ENCODE measurements at places on chromosomes 11 and 22.

- DNase-seq: no peak
These were observed 44.9 kb downstream of the AAMDC start for GRCh38 chr11:77865805-77866204.

DNA sequence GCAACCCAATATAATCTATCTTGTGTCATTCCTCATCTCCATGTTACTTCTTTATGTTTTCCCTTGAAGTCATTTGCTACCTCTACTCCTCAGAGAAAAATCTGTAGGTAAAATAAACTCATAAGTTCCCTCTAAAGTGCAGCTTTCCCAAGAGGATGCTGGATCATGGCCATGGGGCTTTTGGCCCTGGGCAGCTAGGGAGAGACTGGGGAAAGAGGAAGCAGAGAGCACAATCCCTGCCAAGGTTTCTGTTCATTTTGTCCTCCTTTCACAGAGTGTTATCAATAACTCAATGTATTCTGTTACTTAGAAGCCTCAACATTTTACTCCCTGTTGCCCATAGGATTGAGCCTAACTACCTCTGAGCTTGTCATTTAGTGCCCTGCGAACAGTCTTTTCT lies 9.0 kb downstream of the RNF121 start:
- no peak for DNase-seq

DNA sequence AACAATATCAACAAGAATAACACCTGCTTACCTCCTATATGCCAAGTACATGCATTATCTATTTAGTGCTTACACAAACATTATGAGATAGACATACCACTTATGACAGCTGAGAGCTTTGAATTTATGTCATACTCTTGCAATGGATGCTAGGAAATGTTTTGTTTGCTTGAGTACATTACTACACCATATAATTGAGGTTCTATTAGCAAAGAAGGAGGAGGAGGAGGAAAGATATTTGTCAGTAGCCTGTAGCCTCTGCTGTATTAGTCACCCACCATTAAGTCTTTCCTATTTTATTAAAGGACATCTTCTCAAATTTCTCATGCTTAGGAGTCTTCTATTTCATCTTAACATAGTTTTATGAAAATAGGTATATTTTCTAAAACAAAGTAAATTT lies 6.4 kb downstream of the ANO5 start:
- no peak for DNase-seq

DNA sequence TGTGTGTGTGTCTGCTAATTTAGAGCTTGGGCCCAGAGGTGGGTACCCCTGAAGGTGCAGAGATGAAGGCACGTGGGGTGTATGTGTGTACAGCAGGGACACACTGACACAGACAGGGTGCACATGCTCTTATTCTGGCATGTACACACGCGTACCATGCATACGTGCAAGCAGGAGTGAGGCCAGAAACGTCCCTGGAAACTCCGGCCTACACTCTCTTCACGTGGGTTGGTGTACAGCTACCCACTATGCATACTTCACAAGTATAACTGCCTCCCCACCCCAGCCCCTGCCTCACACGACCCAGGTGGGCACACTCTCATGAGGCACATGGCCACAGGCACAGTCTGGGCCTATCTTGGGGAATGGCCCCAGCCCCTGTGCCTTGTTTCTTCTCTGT lies 27.5 kb upstream of the JAM3 start:
- DNase-seq: no peak

DNA sequence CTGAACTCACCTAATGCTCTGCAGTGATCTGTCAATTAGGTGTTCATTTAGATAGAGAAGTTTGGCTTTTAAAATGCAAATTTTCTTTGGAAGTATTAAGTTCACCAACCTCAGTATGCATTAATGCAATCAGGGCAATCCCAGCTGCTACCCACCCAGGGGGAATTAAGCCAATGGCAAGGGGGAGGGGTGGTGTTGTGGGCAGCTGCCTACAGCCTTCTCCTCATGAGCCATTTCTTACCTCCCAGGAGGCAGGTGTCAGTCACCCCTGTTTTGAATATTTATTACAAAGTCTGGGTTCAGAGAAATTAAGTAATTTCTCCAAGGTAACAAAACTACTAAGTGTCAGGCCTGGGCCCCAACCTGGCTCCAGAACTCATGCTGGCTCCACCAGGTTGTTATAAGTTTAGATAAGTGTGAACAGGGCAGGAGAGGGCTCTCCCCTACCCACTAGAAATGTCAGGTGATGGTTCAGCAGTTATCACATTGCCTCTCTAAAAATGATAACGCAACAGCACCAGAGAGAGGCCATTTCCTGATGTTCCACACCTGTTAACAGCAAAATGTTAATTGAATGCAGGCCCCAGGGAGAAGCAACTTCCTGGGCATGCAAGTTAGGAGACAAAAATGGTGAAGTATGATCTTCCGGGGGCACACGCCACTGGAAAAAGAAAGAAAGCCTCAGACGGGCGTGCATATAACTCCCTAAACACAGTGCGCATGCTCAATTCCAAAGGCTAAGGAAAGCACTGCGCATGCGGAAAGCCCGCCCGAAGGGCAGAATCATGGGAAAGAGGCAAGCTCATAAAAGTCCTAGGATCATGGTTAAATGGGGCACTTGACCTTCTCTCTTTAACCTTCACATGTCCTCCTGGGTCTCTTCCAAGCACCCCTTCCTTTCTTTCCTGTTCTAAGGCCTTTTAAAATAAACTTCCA lies 35.4 kb upstream of the GNAZ start:
- no peak for DNase-seq

DNA sequence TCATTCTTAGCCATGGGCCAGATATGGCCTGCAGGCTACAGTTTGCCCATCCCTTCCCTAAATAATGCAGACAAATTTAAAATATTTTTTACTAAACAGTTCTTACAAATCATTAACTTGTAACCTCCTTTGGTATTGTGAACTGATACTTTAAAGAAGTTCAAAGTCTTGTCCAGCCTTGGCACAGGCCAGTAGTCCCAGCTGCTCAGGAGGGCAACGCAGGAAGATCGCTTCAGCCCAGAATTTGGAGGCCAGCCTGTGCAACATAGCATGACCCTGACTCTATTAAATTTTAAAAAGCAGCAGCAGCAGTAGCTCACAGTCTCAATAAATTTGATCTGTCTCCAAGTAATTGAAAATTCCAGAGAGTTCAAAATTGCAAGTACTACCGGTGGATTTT lies 83.7 kb upstream of the ARHGAP32 start:
- no peak for DNase-seq

DNA sequence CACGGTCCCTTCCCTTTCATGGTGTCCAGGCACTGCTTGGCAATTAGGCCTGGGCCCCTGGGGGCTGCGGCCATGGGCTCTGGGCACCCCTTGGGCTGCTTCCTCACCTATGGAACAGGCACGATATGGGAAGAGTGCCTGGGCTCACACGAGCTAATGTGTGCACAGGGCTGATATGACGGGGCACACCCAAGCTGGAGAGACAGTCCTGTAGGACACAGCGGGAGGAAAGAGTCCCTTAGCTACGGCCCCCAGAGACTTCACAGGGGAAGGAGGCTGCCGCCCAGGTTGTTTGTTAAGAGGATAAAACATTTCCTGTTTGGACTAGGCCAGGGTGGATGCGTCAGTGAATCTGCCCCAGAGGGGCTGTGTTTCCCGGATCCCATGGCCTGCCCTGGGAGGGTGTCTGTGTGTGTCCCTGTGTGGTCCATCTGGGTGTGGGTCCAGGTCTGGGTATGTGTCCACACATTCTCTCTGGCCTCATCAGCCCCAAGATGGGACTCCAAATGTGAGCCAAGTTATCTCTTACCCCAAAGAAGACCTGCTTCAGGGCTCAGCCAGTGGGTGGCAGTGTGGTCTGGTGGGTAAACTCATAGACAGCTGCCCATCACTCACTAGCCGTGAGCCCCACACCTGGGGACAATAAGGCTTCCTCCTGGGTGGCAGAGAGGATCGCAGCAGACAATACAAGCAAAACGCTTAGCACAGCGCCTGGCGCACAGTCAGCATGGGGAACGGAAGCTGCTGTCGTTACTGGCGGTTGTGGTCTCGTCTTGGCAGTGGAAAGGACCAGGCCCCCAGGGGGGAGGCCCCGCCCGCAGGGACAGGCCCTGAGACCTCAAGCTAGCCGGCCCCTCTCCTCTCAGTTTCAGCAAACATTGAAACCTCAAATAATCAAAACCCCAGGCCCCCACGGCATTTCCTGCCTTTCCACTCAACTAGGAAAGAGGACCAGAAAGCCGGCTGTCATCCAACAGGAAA lies 3.2 kb upstream of the EMID1 start:
- DNase-seq: peak; percentile 82

DNA sequence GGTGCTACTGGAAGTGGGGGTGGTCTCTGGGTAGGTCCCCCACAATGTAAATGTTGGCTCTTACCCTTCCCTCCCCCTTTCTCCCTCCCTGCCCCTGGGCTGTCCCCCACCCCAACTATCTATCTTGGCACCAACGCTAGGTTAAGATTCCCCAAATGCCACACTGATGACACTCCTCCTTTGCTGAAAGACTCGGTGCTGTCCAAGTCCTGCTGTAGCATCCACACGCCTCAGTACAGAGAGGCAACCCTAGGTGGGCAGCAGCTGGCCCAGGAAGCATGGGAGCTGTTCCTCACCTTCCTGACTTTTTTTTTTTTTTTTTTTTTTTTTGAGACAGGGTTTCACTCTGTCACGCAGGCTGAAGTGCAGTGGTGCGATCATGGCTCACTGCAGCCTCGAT lies 3.4 kb upstream of the KCTD17 start:
- DNase-seq: no peak

GRCh38 chr11:65615950-65616574 lies 486 bp downstream of the PCNX3 start:
- peak; percentile 77 for DNase-seq

GRCh38 chr11:132289590-132290256 lies 919.3 kb downstream of the NTM start:
- no peak for DNase-seq

GRCh38 chr11:69588270-69588669 lies 52.7 kb upstream of the CCND1 start:
- DNase-seq: no peak

DNA sequence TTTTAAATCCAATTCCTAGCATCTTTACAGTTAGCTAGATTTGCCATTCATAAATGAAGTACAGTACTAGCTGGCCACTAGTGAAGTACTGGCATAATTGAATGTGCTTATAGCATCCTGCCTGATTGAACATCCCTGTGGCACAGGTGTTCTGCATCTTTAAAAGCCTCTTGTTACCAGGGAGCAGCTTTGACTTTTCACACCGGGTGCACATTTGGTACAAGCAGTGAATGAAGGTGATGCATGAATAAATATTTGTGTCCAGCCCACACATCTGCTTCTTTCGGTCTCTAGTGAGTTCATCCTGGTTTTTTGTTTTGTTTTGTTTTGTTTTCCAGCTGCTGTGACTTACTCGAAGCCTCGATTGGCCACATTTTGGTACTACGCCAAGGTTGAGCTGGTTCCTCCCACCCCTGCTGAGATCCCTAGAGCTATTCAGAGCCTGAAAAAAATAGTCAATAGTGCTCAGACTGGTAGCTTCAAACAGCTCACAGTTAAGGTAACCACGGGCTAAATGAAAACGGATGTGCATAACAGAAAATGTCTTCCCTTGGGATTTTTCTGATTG lies 5.3 kb downstream of the ATP5MG start:
- DNase-seq: no peak

DNA sequence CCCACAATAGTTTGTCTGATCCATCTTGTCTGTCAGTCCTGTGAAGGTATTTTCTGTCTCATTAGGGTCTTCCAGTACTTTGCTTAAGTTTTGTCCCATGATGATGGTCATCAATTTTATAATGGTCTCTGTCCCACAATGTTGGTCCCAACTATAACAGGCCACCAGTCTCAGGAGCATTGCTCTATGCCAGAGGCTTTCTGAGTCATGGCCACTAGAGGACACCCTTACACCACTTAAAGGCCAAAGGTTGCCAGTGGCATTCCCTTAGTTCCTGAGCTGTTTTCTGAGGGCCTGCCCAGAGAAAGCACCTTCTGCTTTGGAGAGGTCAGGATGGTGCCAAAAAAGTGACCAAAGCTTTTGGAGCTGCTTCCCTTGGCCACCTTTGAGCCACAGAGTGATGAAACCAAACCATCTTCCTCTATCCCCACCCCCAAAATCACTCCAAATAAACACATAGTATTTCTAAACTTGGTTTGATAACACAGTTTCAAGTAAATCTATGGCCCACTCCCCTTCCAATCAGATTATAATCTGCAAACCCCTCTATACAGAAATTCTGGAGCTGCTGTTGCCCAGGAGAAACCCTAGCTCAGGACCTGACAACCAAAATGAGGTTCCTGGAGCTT lies 19.3 kb downstream of the EIF3F start:
- DNase-seq: peak; percentile 56

DNA sequence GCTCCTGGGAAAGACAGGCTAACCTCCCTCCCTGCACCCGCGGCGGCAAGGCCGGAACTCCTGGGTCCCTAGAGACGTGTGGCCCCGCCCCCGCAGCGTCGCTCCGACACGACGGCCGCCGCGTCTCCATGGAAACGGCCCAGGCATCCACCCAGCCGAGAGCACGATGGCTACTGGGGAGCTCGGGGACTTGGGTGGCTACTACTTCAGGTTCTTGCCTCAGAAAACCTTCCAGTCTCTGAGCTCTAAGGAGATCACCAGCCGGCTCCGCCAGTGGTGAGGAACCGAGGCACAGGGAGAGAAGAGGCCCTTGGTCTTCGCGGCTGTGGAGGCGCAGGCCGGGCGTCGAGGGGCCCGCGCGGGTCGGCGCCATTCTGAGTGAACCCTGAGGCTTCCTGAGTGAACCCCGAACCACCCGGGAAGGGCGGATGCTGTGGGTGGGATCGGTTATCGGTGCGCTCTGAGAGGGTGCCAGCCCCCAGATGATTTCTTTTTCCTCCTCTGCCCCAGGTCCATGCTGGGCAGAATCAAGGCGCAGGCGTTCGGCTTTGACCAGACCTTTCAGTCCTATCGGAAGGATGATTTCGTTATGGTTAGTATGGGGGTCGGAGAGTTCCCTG lies at the start of gene CFAP300:
Gene CFAP300 (plus strand): TSS at position 133 of the 620 bp plus-strand sequence. CDS start 34 bp downstream, at position 167.
- DNase-seq: peak; percentile 81

DNA sequence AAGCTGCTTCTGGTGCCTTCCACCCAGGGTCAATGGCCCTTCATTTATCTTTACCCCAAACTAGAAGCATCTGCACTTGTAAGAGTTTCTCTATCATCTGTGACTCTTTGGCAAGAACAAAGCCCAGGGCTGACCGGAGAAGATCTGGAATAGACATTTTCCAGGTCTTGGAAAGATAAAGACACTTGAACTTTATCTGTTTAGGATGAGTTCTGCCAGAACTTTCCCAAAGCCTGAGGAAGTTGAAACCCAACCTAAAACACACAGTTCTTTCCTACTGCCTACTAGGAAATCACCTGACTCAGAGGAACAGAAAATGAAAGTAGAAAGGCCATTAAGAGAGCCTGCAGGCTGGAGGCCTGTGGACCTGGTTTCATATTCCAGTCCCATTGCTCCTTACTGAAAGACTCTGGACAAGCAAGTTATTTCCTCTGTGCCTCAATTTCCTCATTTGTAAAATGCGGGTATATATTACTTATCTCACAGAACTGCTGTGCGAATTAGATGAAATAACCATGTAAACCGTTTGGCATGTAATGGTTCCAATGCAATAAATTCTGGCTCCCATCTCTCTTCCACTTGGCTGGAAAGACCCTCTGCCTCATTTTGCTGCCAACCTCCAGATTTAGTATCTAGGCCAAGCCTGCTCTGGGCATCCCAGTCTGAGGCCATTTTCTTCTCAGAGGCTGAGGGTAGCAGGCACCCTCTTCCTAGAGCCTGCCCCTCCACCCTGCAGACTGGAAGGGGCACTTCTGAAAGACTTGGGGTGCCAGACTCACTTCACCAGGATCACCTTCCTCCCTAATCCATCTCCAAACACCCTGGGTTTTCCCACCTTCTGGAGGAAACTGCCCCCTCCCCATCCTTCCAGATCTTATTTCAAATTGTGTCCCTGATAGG lies 1.2 kb downstream of the UBE2L6 start:
- DNase-seq: peak; percentile 34

GRCh38 chr11:130992788-130993187 lies 76.5 kb upstream of the SNX19 start:
- no peak for DNase-seq
